Fibroblast of the conjunctiva (primary cell): ENCODE measurements at places on chromosomes 16 and 17.

DNA sequence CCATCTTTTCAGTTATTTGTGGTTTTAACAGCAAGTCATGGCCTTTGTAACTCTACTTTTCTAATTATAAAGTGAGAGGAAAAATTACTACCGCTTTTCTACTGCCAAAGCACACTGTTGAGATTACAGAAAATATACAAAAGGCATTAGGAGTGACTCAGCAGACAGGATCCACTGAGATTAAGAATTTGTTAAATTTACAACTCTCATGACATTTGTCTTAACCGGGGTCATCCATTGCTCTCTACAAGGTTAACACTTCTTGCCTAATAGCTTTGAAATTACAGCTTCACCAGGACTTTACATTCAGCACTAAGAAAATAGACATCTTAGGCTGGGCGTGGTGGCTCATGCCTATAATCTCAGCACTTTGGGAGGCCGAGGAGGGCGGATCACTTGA is 93.4 kb downstream of the SSH2 start:
- no peak for DNase-seq

GRCh38 chr16:72129976-72130656 is 36.5 kb downstream of the DHX38 start:
- DNase-seq = no peak

- no peak for DNase-seq
These were observed 282.2 kb downstream of the MAF start for GRCh38 chr16:79318143-79318899.

GRCh38 chr16:30005341-30006094 is 5.3 kb downstream of the DOC2A start:
- DNase-seq = peak; percentile 18

GRCh38 chr16:17351441-17352035 is 119.2 kb downstream of the XYLT1 start:
- no peak for DNase-seq

DNA sequence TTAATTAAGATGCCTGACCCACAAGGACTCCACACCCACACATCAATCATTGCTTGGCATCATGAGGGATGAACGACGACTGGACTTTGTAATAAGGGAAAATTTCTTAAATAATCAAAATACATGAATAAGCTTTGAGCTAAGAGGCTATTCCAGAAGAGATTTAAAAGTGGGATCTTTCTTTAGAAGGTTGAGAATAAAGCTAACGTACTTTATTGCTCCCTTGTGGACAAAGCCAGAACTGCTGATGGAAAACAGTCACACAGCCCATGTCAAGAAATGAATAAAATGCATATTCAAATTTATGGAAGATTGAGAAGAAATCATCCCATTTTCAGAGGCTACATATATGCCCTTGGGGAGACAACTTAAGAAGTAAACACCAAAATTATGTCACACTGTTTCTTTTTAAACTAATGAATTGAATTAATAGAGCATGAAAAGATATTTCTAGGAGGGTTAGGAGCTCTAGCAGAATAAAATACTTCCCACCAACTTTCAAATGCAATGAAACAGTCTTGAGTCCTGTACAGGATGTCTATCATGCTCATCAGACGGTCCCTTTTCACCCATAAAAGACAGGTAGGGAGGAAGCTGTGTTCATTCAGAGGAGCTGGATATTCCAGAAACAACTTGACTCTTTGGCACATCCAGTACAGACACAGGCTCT is 60.2 kb upstream of the PHOSPHO1 start:
- peak; percentile 13 for DNase-seq

DNA sequence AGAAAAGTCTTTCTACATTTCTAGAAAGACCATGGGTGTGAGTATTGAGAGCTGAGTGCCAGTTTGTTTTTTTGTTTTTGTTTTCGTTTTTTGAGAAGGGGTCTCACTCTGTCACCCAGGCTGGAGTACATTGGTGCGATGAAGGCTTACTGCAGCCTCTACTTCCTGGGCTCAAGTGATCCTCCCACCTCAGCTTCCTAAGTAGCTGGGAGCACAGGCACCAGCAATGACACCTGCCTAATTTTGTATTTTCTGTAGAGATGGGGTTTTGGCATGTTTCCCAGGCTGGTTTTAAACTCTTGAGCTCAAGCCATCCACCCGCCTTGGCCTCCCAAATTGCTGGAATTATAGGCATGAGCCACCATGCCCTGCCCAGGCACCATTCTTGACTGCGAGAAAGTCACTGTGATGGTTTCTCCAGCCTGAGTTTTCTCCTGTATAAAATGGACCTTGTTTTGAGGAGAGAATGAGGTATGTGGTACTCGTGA is 673.8 kb downstream of the MAF start:
- DNase-seq = no peak

DNA sequence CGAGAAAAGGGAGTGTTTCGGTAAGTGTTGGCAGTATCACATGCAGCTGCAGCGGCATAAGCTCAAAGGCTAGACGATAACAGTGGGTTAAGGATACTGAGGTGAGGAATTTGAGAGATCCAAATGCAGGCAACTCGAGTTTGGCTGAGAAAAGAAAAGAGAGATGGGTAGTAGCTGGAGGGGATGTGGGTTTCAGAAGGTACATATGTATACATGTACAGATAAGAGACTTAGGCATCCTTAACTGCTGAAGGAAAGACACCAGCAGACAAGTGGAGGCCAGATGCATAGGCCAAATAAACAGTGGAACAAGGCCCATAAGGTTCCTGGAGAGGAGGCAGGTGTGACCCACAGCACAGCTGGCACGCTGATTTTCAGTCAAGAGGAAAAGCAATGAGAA is 86.6 kb upstream of the NETO2 start:
- no peak for DNase-seq

DNA sequence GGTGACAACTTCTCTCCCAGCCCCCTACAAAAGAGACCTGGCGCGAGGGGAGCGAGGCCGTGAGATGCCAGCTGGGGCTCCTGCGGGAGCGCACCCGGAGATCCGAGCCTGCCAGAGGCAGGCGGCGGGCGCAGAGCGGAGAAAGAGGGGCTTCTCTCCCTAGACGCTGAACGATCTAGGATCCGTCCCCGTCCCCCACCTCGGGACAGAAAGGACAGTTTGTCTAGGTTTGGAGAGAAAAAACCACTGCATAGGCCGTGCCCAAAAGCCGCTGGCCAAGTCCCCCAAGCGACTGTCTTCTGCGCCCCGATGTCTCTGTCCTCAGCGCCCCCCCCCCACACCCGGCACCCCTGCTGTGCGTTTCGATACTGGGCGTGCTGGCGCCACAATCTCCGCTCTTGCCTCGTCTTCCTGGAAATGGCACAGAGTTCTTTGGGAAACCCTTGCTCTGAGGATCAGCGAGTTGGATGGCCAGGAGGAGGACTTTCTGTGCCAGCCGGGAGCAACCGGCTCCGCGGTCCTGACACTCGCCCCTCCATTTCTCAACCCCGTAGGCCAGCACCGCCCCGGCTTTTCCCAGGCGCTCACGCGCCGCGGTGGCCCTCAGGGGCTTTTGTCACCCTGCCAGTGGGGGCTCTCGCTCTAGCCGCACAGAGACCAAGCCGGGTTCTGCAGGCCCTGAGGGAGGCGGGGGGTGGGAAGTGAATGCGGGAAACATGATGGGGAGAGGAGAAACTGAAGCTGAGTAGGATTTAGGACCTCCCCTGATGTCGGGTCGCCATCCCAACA is 1.0 kb downstream of the SSTR2 start:
- no peak for DNase-seq

- no peak for DNase-seq
These were observed 1.2 kb downstream of the JUP start for GRCh38 chr17:41785091-41785858.

DNA sequence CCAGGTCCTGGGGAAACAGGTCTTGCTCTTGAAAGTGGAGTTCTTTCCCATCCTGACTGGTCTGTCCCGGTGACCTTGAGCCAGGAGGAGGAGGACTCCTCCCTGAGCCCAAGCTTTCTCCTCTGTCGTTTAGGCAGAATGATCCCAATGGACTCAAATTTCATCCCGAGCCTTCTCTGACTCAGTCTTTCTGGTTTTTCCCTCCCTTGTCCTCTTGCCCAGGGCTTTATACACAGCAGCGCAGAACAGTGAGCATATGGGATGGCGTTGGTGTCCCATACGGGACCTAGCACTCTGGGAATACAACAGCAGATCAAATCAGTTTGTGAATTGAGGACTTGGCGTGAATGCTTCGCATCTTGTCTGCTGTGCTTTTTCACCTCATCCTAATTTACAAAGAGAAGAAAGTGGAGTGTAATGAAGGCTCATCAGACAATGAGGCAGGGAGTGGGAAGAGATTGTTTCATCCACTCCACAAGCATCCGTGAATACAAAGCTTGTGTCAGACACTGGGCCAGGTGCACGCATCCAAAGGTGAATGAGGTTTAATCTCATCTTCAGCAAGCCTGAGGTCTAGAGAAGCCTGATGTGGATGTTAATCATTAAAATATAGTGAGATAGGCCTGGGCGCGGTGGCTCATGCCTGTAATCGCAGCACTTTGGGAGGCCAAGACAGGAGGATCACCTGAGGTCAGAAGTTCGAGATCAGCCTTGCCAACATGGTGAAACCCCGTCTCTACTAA is 1.1 kb upstream of the XYLT1 start:
- no peak for DNase-seq

DNA sequence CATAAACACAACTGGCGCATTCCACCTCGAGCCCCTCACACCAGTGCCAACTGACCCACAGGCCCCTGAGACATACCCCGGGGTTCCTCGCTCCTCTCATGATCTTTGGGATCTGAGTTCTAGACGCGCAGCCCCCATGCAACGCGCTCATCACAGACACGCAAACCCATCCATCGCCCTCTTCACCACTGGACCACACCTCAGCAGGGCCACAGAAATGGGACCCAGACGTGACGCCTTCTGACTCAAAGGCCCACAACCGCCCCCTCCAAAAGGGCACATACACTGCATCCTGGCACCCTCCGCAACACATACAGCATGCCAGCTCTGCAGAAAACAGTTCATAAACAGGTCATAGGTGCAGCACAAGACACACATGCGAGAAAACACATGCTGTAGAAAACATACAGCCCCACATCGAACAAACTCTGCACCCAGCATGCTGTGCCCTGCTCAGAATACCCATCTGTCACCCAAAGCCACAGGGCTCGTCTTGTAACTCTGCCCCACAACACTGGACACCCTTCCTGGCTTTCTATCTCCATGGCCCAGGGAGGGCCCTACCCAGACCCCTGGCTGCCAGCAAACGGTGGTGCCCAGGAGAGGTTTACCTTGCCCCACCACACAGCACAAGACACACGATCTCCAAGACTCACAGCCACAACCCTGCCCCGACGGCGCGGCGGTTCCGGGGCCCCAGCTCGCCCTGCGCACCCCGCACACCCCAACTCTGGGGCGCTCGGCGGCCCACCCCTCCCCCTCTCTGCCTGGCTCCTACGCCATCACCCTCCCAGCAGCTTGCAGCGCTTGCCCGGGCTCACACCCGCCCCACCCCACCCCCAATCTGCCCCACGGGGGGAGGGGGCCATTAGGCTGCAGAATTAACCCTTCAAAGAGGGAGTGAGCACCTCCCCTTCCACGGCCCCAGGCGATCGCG is 887 bp downstream of the ZBTB4 start:
- DNase-seq = no peak

GRCh38 chr16:68235108-68235886 is 630 bp downstream of the ESRP2 start:
- DNase-seq = no peak

DNA sequence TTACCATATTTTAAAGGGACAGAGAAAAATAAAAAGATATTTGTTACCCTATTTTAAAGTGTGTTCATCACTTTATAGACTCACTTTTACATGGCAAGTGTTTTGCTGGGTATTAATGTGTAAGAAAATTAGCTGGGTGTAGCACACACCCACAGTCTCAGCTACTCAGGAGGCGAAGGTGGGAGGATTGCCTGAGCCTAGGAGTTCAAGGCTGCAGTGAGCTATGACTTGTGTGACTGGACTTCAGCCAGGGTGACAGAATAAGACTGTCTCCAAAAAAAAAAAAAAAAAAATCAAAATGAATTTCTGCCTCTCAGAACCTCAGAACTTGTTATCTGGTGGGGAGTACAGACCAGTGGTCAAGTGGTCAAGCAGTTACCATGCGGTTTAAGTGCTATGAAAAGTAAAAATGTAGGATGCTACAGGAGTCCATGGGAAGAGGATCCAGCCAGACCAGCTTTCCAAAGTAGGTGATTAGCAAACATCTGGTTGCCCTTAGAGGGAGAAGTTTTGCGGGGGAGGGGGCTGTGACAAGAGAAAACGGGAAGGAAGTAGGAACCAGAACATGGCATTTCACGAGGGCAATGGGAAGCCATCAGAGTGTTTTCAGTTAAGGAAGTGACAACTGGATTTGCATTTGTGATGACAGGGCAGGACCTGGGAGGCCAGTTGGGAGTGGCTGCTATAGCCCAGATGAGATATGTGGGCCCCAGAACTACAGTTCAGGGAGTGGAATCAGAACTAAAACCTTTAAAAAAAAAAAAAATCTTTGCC is 13.9 kb downstream of the CNEP1R1 start:
- DNase-seq = no peak

- peak; percentile 77 for DNase-seq
These were observed 472 bp upstream of the ARHGDIA start for GRCh38 chr17:81871387-81872230.

DNA sequence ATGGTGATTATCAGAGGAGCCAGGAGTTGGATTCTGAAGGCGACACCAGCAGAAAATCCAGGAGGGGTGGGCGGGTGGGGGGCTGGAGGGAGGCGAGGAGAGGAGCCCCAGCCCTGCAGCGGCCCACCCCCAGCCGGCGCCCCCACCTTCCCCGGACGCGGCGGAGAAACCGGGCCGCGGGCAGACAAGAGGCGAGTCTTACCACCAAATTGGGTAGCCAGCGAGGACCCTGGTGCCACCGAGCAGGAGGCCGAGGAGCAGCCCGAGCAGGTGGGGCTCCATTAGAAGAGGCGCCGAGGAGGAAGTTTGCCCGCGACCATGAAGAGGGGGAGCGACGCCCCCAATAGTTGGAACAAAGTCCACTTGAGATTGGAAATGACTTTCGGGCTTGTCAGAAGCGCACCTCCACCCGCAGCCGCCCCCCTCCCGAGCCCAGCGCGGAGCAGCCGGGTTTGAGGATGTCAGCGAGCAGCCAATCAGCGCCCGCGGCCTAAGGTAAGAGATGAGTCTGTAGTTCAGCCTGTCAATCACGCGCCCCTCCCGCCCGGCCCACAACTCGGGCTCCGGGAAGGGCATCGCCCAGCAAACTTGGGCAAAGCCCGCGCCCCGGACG is at the start of gene WNT3:
Gene WNT3, minus strand, starts transcription at position 377 of the 613 bp plus-strand sequence. Its CDS starts 95 bp downstream, at position 282.
- DNase-seq = no peak

GRCh38 chr17:30124273-30124796 is 7.7 kb downstream of the NSRP1 start:
- DNase-seq = no peak
